Skin of body (tissue), 3 donors: ENCODE measurements at places on chromosomes 3 and 15.

GRCh38 chr3:68090571-68090970 lies 436.2 kb upstream of the SUCLG2 start:
- DNase-seq, result no peak

- no peak for DNase-seq
Measured at GRCh38 chr3:112498914-112499711, at the start of gene BTLA. Gene BTLA, minus strand, starts transcription at chr3:112499472. Its CDS starts 114 bp downstream, at chr3:112499358.

DNA sequence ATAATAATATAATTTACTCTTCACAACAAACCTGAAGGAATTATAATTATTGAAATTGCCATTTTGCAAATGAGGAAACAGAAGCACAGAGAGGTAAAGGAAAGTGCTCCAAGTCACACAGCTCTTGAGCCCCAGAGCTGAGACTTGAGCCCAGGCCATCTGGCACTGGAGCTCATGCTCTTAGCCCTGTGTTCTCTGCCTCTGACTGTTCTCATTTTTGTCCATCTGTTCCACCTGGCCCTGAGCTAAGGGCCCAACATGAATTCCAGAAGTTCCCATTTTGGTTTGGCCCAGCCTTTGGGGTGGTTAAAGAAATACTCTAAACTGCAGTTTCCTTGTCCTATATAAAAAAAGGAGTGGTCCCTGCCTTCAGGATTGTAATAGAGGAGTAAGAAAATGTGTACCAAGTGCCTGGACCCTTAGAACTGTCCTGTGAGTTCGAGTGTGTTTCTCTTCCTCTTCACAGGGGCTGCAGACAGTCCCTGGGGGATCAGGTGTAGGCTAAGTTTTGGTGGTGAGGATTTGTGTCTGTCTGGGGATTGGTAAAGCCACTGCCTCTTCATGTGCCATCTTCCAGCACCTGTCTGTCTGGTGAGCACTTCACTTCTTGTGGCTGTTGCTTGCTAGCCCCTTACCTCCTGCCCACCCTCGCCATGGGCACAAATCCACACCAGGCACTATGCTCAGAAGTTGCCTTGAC lies 91.8 kb downstream of the DNAJB8 start:
- no peak for DNase-seq

DNA sequence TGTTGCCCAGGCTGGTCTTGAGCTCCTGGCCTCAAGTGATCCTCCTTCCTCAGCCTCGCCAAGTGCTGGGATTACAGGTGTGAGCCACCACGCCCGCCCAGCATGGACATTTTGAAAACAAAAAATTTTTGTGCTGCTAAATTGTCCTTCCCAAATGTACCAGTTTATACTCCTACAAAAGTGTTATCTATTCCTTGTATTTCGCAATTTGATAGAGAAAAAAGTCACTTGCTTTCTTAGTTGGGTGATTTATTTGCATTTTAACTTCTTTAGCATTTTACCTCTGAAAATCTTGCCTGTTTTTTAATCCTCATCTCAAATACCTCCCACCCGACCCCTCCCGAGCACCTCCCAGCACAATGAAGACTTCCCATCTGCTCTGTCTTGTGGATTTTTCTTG lies 46.8 kb downstream of the PDE8A start:
- no peak for DNase-seq

DNA sequence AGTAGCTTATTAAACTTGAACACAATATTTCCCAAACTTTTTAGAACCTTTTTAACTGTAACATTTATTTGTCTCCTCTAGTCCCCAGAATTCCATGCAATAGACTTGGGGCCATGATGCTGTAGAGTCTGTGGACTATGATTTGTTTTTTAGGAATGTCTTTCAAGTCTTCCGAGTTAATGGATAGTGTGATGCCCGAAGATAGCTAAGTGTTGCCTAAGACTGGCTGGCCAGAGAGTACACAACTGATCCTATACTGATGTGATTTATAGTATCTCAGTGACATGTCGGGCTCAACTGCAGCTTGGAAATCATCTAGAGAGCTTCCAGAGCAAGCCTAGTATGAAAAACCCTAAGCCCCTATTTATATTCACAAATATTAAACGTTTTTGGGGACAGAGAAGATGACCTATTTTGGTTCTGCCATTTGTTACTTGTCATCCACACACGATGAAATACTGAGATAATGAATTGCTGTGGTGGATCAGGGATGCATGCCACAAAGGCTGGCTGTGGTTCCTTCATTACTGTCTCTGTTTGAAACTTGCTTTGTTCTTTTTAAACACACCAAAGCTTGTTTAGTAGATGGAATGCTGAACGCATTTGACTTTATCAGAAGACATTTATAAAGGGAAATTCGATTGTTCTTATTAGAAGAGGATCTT lies 507.4 kb downstream of the TAFA4 start:
- DNase-seq, result no peak

DNA sequence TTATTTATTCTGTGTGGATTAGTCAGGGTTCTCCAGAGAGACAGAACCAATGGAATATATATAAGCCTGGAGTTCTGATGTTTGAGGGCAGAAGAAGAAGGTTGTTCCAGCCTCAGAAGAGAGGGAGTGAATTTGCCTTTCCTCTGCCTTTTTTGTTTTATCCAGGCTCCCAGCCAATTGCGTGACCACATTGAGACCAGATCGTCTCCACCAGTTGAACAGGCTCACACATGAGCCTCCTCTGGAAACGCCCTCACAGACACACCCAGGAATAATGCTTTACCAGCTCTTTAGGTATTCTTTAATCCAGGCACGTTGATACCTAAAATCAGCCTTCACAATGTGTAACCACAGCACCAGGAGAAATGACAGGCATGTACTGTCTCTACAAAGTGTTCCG lies 923.1 kb downstream of the TBL1XR1 start:
- DNase-seq, result no peak

- peak; percentile 92 for DNase-seq
Measured at GRCh38 chr3:86982883-86983282, 8.1 kb downstream of the VGLL3 start.

GRCh38 chr3:188280627-188281026 lies 126.7 kb downstream of the LPP start:
- no peak for DNase-seq

GRCh38 chr15:87672309-87673288 lies 583.9 kb downstream of the NTRK3 start:
- DNase-seq, result no peak

DNA sequence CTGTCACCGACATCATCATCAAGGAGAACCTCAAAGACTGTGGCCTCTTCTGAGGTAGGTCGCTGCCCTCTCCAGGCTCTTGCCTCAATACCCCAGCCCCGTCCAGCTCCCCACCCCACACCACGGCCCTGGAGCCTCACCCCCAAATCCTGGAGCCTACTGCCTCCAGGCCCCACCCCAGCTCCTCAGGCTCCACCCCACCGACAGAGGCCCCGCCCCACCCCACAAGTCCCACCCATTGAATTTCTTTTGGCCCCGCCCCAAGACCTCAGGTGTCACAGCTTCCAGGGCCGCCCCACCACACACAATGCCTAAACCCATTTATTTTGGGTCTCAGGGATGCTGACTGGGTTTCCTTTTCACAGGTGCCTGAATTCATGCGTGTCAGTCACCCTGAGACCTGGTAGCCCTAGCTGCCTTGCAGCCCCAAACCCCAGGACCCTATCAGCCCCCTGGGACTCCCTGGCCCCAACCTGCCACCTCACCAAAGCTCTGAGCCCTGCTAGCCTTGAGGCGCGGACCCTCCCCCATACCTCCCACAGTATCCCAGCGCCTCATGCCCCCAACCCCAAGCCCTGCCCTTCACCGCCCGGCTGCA lies 3.6 kb downstream of the GNAT1 start:
- DNase-seq, result no peak

GRCh38 chr15:54571576-54571975 lies 593.3 kb downstream of the UNC13C start:
- no peak for DNase-seq

DNA sequence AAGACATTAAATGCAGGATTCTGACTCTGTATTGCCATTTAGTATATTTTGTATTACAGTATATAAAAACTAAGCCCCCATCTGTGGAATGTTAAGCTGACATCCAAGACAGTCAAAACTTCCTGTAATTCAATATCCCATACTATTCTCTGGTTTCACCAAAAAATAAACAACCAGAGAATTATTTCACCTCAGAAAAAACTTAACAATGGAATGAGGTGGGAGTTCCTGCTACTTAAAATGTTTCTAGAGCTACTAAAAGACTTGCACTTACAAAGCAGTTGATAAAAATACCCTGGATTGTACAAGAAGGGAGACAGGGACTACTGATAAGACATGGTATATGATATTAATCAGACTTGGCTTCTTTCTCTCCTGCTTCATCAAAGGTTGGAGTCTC lies 8.3 kb downstream of the ARL13B start:
- no peak for DNase-seq

DNA sequence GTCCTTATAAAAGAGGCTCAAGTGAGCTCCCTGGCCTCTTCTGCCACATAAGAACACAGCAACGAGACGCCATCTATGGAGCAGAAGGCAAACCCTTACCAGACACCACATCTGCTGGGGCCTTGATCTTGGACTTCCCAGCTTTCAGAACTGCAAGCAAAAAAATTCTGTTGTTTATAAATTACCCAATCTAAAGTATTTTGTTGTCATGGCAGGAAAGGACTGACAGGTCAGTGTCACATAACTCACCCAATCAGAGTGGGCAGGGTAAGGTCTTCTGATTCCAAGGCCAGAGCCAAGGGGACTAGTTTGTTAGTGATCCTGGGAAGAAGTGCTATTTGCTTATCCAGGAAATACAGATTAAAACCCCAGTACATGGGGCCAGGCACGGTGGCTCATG lies 98.9 kb downstream of the HMG20A start:
- no peak for DNase-seq

DNA sequence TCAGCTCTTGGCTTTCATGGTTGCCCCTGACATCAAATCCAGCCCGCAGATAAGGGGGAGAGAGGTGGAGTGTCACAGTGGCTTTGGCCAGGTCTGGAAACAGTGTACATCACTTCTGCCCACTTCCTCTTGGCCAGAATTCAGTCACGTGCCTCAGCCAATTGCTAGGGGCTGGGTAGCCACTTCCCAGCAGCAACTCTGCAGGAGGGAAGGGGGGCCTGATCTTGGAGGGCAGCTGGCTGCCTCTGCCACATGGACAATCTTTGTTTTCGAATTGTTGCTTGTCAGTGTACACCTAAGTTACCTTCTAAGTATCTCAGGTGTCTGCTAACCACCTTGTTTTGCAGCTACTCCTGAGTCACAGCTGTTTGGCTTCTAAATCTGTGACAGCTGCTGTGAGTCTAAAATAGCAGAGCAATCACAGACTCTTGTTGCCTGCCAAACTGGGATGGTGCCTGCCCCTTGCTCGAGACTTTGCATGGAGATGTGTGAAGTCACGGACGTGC lies 41.0 kb upstream of the LIMD1 start:
- DNase-seq, result peak; percentile 26

DNA sequence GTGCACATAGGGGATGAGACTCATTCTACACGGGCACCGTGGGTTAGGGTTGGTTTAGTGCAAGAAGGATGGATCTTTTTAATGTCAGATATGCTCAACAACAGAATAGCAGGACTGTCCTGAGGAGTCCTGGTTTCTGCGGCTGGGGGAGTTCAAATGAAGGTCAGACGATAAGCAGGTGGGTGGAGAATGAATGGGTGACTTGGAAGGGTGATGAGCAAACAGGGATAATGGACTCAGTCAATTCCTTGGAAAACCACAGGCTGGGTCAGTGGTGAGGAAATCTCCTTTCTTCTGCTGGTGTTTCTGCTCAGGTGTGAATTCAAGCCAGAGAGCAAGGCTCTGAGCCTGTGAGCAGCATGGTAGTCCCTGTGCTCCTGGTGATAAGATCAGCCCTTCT lies 59.9 kb downstream of the MESD start:
- DNase-seq, result no peak

GRCh38 chr3:127535106-127535785 lies 55.3 kb downstream of the TPRA1 start:
- no peak for DNase-seq

- no peak for DNase-seq
Measured at GRCh38 chr3:148229107-148229506, 468.6 kb upstream of the AGTR1 start.

DNA sequence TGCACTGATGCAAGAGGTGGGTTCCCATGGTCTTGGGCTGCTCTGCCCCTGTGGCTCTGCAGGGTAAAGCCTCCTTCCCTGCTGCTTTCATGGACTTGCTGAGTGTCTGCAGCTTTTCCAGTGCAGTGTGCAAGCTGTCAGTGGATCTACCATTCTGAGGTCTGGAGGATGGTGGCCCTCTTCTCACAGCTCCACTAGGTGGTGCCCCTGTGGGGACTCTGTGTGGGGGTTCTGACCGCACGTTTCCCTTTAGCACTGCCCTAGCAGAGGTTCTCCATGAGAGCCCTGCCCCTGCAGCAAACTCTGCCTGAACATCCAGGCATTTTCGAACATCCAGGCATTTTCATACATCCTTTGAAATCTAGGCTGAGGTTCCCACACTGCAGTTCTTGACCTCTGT lies 329.8 kb upstream of the NAALADL2 start:
- no peak for DNase-seq

GRCh38 chr3:30629746-30630145 lies 23.3 kb downstream of the TGFBR2 start:
- DNase-seq, result no peak

DNA sequence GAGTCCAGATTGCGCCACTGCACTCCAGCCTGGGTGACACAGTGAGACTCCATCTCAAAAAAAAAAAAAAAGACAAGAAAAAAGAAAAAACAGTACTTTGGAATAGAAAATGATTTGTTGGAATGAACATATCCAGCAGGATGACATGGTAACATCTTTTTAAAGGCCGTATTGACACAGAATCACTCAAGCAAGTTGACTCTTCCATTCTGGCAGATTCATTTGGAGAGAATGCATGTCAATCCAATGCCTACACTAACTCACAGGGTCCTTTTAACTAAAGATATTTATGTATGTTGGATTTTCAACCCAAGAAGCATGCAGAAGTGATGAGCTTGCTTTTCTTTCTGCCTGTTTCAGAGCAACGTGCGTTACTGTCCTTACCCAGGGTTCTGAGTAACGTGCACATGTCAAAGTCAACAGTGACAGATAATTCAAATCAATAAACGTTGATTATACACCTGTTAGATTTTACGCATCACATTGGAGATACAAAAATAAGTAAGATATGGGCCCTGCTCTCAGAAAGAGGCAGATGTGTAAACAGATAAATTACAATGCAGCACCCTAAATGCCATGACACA lies 77.1 kb upstream of the FNDC3B start:
- DNase-seq, result no peak

DNA sequence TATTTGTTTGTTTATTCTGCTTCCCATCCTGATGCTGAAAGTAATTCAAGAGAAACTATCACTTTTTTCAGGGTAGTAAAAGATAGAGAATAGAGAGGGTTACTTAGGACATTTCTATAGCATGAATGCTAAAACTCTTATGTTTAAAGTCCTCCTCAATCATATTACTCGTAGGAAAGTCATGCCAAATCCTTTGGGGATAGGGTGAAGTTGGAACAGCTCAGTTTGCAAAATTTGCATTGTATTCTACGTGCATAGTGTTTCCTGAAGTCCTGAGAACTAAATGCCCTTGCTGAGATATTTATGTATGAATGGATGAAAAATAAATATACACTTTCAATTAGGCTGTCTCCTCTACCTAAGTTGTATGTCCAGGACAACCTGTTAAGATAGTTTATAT lies 14.6 kb downstream of the PLSCR5 start:
- no peak for DNase-seq

- no peak for DNase-seq
Measured at GRCh38 chr3:24500806-24501205, 6.2 kb upstream of the THRB start.

GRCh38 chr3:180284331-180285110 lies 247.8 kb upstream of the PEX5L start:
- DNase-seq, result no peak
